ENCODE measurements at places on chromosomes 4 and X.
A peak's percentile ranks its signal among the peaks of the same experiment; 100 is the strongest.

DNA sequence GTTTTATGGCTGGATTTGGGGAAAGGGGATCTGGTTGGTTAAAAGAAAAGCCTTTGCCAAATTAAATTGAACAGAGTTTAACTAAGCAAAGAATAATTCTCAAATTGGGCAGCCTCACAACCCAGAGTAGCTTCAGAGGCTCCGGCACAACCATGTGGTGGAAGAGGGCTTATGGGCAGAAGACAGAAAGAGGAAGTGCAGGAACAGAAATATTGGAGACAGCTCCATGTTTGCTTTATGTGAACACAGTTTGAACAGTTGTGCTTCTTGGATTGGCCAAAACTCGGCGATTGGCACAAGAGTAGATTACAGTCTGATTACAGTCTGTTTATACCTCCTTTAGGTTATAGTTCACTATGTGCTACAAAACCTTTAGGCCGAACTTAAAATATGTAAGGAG lies 562.7 kb downstream of the TRIML1 start:
- no peak overlapping the region for H3K4me3 ChIP-seq
- no peaks in the 10 kb centered on the region for H3K27me3 ChIP-seq
- H3K36me3 ChIP-seq, result no peaks in the 10 kb centered on the region
- no peak overlapping the region for H3K27ac ChIP-seq

GRCh38 chr4:120443116-120443515 lies 376.5 kb upstream of the MAD2L1 start:
- no peak overlapping the region for H3K4me3 ChIP-seq
- no peaks in the 10 kb centered on the region for H3K4me1 ChIP-seq
- H3K27ac ChIP-seq, result no peak overlapping the region
- H3K36me3 ChIP-seq, result no peaks in the 10 kb centered on the region
- DNase-seq, result no peak

GRCh38 chr4:101977076-101977475 lies 186.5 kb downstream of the BANK1 start:
- no peak overlapping the region for H3K27ac ChIP-seq
- no peak for DNase-seq
- no peaks in the 10 kb centered on the region for H3K4me1 ChIP-seq
- H3K27me3 ChIP-seq, result no peaks in the 10 kb centered on the region
- no peaks in the 10 kb centered on the region for H3K36me3 ChIP-seq

- H3K27me3 ChIP-seq, result no peaks in the 10 kb centered on the region
- no peaks in the 10 kb centered on the region for H3K36me3 ChIP-seq
- H3K27ac ChIP-seq, result peak overlapping the region; percentile 48
Measured at GRCh38 chr4:2786794-2787229, 6.1 kb upstream of the SH3BP2 start.

- no peak for DNase-seq
- no peaks in the 10 kb centered on the region for H3K4me1 ChIP-seq
- H3K4me3 ChIP-seq, result no peak overlapping the region
- H3K27ac ChIP-seq, result no peak overlapping the region
- H3K36me3 ChIP-seq, result peaks cover 19% of the 10 kb centered on the region
Measured at GRCh38 chrX:41529221-41529620, 82.1 kb downstream of the NYX start.

DNA sequence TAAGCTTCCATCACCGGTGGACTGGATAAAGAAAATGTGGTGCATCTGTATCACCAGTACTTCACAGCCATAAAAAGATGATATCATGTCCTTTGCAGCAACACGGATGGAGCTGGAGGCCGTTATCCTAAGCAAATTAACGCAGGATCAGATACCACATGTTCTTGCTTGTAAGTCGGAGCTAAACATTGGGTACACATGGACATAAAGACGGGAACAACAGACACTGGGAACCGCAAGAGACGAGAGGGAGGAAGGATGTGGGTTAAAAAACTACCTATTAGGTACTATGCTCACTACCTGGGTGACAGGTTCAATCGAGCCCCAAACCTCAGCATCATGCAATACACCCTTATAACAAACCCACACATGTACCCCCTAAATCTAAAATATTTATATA lies 16.3 kb upstream of the IDS start:
- no peak overlapping the region for H3K4me3 ChIP-seq
- no peaks in the 10 kb centered on the region for H3K36me3 ChIP-seq
- no peak overlapping the region for H3K27ac ChIP-seq
- no peaks in the 10 kb centered on the region for H3K27me3 ChIP-seq
- DNase-seq, result no peak

- H3K27me3 ChIP-seq, result no peaks in the 10 kb centered on the region
- peak overlapping the region; percentile 92 for H3K27ac ChIP-seq
- peaks cover 29% of the 10 kb centered on the region for H3K4me1 ChIP-seq
- peak overlapping the region; percentile 80 for H3K4me3 ChIP-seq
- H3K36me3 ChIP-seq, result peaks cover 8% of the 10 kb centered on the region
Measured at GRCh38 chr4:39698424-39699009, 581 bp downstream of the UBE2K start.

GRCh38 chrX:6325437-6325836 lies 96.8 kb upstream of the NLGN4X start:
- no peak overlapping the region for H3K27ac ChIP-seq
- H3K4me1 ChIP-seq, result no peaks in the 10 kb centered on the region
- no peak for DNase-seq
- no peaks in the 10 kb centered on the region for H3K27me3 ChIP-seq
- no peak overlapping the region for H3K4me3 ChIP-seq
- H3K36me3 ChIP-seq, result no peaks in the 10 kb centered on the region

GRCh38 chrX:69031181-69031580 lies 134.1 kb downstream of the PJA1 start:
- no peaks in the 10 kb centered on the region for H3K27me3 ChIP-seq
- H3K4me3 ChIP-seq, result no peak overlapping the region
- H3K36me3 ChIP-seq, result no peaks in the 10 kb centered on the region
- no peak overlapping the region for H3K27ac ChIP-seq
- H3K4me1 ChIP-seq, result peaks cover 13% of the 10 kb centered on the region

DNA sequence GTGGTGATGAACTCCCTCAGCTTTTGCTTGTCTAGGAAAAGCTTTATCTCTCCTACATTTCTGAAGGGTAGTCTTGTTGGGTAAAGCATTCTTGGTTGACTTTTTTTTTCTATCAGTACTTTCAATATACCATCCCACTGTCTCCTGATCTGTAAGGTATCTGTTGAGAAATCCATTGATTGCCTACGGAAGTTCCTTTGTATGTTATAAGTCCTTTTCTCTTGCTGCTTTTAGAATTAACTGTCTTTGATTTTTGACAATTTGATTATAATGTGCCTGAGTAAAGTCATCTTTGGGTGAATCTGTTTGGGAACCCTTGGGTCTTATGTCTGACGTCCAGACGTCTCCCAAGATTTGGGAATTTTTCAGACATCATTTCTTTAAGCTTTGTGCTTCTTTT lies 30.8 kb downstream of the SCLT1 start:
- H3K4me1 ChIP-seq, result no peaks in the 10 kb centered on the region
- H3K27me3 ChIP-seq, result no peaks in the 10 kb centered on the region
- peaks cover 2% of the 10 kb centered on the region for H3K36me3 ChIP-seq
- H3K27ac ChIP-seq, result no peak overlapping the region
- no peak for DNase-seq
- H3K4me3 ChIP-seq, result no peak overlapping the region

DNA sequence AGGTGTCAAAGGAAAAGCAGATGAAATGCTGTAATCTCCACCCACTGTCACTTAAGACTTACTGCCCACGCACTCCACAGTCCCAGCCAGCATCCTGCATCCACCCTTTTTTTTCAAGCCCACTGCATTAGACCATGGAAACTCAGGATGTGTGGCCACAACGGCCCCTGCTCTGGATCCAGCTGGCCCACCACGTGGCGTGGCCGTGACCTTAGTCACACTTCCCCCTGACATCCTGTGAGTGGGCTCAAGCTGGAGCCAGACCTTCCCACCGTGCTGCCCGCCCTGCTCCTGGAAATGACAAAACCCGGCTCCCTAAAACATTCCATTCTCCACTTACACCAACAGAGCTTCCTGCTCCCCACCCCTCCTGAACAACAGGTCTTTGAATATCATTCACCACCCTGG lies 588.3 kb upstream of the DIPK2B start:
- H3K36me3 ChIP-seq, result no peaks in the 10 kb centered on the region
- H3K27ac ChIP-seq, result no peak overlapping the region
- H3K27me3 ChIP-seq, result no peaks in the 10 kb centered on the region
- peaks cover 6% of the 10 kb centered on the region for H3K4me1 ChIP-seq

- no peaks in the 10 kb centered on the region for H3K4me1 ChIP-seq
- H3K27ac ChIP-seq, result no peak overlapping the region
- no peak for DNase-seq
- no peaks in the 10 kb centered on the region for H3K36me3 ChIP-seq
- H3K4me3 ChIP-seq, result no peak overlapping the region
- no peaks in the 10 kb centered on the region for H3K27me3 ChIP-seq
Measured at GRCh38 chr4:24932515-24933225, 19.8 kb upstream of the CCDC149 start.

DNA sequence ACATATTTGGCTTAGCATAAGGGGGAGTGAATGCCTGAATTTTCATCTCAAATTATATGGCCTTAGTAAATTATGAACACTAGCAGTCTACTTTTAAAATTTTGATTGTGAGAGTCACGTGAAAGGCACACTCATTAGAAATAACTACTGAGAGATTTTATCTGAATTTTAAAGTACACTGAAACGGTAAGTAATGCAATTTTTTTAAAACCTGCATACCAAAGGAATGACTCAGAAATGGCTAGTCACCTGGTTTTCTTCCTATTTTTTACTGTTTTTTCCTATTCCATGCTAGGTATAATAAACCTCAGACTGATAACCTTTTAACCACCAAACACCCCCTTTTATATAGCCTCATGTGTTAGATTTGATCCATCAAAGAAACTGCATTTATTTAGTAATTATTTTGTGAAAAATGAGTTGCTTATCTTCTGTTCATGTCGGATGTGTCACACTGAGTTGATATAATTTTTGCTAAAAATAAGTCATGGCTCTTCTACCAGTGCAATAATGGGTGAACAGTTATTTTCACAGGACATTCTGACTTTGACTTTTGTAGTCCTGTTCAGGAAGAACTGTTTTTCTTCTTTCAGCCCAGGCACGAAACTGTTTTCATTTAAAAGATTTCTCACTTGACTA lies 40.4 kb downstream of the CPEB2 start:
- no peaks in the 10 kb centered on the region for H3K27me3 ChIP-seq
- DNase-seq, result no peak
- H3K4me3 ChIP-seq, result no peak overlapping the region
- peaks cover 3% of the 10 kb centered on the region for H3K36me3 ChIP-seq
- no peaks in the 10 kb centered on the region for H3K4me1 ChIP-seq

DNA sequence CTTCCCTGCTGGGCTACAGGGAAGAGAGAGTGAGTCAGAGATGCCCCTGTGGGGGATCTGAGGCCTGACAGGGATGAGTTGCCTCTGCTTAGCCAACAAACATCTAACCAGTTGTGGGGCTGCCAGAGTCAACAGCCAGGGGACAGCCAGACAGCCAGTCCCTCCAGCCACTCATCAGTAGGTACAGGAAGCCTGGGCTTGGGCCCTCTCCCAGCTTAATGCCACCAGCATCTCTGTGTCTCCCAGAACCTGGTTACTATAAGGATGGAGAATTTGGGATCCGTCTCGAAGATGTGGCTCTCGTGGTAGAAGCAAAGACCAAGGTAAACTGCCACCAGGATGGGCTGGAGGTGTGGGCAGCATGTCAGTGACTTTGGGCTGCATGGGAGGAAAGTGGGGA lies 17.3 kb upstream of the SASH3 start:
- H3K4me3 ChIP-seq, result no peak overlapping the region
- no peak overlapping the region for H3K27ac ChIP-seq
- H3K4me1 ChIP-seq, result no peaks in the 10 kb centered on the region
- H3K36me3 ChIP-seq, result no peaks in the 10 kb centered on the region
- H3K27me3 ChIP-seq, result no peaks in the 10 kb centered on the region

GRCh38 chr4:163107754-163108153 lies 58.9 kb downstream of the NAF1 start:
- no peaks in the 10 kb centered on the region for H3K27me3 ChIP-seq
- DNase-seq, result no peak
- H3K4me3 ChIP-seq, result no peak overlapping the region
- H3K36me3 ChIP-seq, result no peaks in the 10 kb centered on the region
- H3K4me1 ChIP-seq, result no peaks in the 10 kb centered on the region

DNA sequence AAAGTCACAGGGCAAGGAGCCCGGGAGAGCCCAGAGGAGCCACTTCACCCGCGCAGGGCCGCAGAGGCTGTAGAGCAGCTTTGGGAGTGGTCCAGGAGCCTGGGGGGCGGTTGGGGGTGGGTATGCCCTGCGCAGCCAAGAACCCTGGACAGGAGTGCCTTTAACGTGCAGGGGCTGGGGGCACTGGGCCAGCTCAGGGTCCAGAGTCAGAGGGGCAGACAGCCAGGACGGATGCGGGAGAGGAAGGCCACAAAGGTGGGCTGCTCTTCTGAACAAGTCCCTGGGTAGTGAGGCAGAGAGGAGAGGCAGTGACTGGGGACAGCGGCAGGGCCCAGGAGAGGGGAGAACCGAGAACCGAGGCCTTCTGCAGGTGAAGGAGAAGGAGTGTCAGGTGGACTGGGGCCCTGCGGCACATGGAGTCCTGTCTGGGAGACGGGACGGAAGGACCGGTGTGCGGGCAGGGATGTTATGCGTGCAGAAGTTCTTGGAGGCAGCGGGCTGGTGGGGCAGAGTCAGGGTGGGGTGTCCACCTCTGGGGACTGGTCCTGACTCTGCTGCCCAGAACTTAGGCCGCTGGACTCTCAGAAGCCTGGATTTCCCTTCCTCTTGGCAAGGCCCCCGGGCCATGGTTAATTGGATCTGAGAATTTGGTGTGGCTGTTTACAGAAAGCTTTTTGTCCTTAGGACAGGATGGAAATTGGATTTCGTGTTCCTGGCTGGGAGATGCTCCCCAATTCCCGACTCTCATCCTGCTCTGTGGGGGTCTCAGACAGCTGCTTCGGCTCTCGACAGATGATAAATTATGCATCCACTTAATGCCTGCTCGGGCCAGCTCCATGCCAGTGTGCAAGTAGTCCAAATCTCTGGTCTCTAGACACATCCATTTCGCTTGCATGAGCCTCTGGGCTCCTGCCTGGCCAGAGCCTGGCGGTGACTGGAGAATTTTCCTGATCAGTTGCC lies 31.9 kb downstream of the ADRA2C start:
- DNase-seq, result peak; percentile 54
- H3K27ac ChIP-seq, result no peak overlapping the region
- H3K36me3 ChIP-seq, result no peaks in the 10 kb centered on the region
- H3K27me3 ChIP-seq, result no peaks in the 10 kb centered on the region
- no peak overlapping the region for H3K4me3 ChIP-seq
- no peaks in the 10 kb centered on the region for H3K4me1 ChIP-seq

DNA sequence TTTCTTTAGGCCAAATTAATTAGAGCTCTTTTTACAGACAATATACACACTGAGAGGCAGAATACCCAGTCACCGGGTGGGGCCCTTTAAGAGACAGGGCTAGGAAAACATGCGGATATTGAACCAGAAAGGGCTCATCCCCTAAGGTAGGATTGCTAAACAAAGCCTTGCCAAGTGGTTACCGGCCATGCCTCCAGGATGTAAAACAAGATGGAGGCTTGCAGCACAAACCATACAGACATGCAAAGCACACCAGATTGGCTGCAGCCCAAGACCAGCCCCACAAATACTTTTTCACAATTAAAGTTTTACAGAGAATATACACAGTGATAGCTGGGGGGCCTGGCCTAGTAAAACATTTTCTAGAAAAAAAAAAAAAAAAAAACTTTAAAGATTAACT lies 210.0 kb downstream of the KLHL4 start:
- H3K27me3 ChIP-seq, result no peaks in the 10 kb centered on the region
- no peak for DNase-seq
- H3K4me3 ChIP-seq, result no peak overlapping the region
- no peak overlapping the region for H3K27ac ChIP-seq
